ENCODE measurements at places on chromosomes 13 and 19.

GRCh38 chr13:113744197-113745000 is 14.6 kb upstream of the TMEM255B start:
- no peak for DNase-seq

GRCh38 chr13:39887387-39887786 is 231.9 kb downstream of the COG6 start:
- no peak for DNase-seq

- no peak for DNase-seq
Observed at GRCh38 chr19:558770-559439, 13.5 kb upstream of the BSG start.

DNA sequence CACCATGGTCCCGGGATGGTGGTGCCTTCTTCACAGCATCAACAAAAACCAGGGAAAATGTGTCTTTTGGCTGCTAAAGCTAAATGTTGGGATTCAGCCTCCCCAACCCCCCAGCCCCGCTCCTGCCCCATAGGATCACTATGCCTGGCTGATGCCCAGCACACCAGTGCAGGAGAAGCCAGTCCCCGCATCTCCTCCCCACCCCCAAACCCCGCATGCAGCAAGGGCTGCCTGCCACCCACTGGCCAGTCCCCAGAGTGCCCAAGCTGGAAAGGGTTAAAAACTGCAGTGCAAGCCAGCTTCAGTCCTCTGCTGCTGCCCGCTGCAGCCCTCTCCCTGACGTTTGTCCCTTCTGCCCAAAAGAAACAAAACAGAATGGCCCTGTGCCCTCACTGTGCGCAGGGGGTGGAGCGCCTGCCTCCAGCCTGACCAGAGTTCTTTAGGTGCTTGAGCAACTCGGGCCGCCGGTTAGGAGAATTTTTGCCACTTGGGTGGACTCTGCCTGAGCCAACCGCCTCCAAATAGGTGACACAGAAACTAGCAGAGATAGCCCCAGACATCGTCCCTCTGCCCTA is 3.7 kb downstream of the CALM3 start:
- DNase-seq = no peak

DNA sequence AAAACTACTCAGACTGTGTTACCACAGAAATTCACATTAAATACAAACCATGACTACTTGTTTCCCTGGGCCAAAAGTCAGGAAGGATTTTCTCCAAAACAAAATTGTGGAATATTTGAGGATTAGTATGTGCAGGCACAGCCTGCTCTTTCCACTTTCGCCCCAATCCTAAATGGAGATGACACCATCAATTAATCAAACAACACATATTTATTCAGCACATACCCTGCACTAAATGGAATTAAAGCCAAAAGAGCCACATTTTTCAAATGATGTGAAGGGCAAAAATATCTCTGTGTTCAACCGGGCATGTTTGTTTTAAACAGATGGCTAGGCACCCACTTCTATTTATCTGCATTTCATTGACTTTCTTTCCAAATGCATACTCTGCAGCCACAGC is 523.1 kb downstream of the DCT start:
- DNase-seq = peak; percentile 26

All from fibroblast of skin of right quadriceps (primary cell).